ENCODE measurements at places on chromosomes 12 and 14.
A peak's percentile ranks its signal among the peaks of the same experiment; 100 is the strongest.

GRCh38 chr14:65054471-65055085, 47.7 kb downstream of the MAX start:
- DNase-seq = no peak

- DNase-seq = no peak
Observed at GRCh38 chr14:53885136-53885640, 71.4 kb downstream of the BMP4 start.

GRCh38 chr12:20278276-20278675, 90.1 kb upstream of the PDE3A start:
- no peak for DNase-seq

- DNase-seq = no peak
Observed at GRCh38 chr12:15206831-15207389, 14.3 kb downstream of the RERG start.

DNA sequence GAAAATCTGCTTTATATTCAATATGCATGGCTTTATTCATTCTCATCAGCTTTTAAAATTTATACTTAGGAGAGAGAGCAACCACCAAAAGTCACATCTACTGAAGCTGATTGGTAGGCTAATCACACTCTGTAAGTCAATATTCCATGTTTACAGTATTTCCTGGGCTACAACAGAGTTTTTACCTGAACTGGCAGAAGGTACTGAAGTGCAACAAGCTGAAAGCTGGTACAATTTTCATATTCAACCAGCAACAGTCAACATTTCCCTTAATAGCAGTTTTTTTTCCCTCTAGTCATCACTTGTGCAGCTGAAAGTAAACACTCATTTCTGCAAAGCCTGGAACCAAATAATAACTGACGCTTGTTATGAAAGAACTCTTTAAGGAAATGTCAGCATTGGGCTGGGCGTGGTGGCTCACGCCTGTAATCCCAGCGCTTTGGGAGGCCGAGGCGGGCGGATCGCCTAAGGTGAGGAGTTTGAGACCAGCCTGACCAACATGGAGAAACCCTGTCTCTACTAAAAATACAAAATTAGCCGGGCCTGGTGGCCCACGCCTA, 12.9 kb downstream of the BRAP start:
- no peak for DNase-seq

- DNase-seq = no peak
Observed at GRCh38 chr12:99553461-99553860, 94.1 kb upstream of the GARIN6 start.

DNA sequence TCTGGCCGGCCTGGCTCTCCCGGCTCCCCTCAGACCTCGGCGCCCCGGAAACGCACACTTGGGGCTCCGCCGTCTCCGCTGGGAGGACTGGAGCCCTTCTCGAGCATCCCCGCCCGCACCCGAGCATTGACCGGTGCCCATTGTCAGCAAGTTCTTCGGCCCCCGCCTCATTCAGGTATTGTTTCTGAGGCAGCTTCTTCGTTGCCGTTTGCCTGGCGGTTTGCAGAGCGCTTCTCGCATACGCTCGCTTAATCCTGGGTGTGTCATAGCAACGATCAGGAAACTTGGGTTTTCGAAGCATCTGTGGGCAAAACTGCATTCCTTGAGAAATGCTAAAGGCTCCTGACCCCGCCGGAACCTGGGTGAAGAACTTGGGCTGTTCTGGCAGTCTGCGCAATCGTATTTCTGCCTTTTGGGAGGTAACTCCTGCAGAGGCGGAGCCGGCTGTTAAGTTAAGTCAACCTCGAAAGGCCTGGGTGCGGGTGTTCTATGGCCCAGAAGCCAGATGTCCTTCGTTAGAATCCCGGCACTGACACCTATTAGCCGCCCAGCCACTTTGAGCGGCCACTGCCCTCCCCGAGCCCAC, 518 bp downstream of the GSKIP start:
- peak; percentile 39 for DNase-seq

- no peak for DNase-seq
Observed at GRCh38 chr12:7093892-7094291, 1.6 kb upstream of the C1R start.

DNA sequence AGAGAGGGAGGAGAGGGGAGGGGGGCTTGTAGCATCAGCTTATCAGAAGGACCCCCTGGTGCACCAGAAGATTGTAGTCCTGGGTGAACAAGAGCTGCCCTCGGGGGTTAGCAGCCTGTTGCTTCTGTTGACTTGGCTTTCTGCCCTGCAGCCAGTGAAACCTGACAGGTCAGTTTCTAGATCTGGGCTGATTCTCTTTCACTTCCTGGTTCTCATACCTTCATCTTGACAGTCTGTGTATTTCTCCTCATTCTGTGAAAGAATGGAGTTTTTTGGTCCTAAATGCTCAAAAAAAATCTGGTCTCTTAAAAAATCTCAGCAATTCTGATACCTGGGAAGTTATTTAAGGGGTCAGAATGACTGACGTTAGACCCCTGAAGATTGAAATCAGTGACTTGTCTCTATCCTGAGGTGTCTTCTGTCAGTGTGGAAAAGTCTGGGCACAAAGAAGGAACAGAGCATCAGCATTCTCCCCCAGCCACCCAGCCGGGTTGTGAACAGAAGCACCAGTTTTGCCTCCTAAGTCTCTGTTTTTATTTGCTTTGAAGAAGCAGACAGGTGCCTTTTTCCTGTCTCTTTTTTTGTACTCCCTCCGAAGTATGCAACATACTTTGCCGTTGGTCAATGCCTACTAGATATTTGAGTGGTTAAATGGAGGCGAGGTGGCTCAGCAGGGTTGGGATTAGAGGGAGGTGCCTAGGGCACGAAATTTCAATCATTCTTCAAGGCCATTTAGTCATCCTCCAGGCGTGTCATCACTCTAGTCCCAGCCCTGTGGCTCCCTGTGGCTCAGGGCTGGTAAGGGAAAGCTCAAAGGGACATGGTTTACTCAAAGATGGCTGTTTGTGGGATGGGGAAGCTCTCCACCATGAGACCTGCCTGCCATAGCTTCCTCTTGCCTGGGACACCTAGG, 24.0 kb downstream of the TTC9 start:
- DNase-seq = peak; percentile 71

- DNase-seq = no peak
Observed at GRCh38 chr12:54561164-54561563, 11.8 kb downstream of the PDE1B start.

GRCh38 chr12:111126331-111126730, 206.0 kb upstream of the MYL2 start:
- no peak for DNase-seq

DNA sequence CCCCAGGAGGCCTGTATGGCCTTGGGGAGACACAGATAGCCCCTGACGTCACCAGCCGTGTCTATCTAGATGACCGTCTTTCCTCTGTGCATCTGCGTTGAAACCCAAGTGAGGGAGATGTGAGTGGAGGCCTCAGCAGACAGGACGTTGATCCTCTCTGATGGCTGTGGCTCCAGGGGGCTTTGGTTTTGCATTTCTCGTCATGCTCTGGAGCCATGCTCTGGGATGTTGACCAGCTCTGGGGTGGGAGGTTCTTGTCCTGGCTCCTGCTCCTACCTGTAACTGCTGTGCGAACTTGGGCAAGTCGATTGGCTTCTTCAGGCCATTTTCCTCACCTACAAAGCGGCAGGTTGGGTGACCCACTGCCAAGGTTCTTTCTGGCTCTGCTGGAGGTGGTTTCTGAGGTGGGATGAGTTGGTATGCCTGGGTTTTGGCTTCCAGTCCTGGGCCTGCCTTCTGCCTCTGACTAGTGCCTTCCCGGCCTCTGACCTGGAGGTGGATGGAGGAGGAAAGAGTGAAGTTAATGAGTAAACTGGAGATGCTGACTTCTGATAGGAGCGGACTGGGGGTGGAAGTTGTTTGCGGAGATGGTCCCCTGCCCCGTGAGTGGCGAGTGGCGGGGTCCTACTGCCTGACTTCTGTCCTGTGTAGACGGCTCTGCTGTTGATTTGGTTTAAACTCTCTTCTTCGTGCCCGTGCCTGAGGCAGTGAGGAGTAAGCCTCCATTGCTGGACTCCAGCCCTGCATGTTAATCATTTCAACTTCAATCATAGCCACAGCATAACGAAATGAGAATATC, 8.4 kb downstream of the TSPAN9 start:
- no peak for DNase-seq

DNA sequence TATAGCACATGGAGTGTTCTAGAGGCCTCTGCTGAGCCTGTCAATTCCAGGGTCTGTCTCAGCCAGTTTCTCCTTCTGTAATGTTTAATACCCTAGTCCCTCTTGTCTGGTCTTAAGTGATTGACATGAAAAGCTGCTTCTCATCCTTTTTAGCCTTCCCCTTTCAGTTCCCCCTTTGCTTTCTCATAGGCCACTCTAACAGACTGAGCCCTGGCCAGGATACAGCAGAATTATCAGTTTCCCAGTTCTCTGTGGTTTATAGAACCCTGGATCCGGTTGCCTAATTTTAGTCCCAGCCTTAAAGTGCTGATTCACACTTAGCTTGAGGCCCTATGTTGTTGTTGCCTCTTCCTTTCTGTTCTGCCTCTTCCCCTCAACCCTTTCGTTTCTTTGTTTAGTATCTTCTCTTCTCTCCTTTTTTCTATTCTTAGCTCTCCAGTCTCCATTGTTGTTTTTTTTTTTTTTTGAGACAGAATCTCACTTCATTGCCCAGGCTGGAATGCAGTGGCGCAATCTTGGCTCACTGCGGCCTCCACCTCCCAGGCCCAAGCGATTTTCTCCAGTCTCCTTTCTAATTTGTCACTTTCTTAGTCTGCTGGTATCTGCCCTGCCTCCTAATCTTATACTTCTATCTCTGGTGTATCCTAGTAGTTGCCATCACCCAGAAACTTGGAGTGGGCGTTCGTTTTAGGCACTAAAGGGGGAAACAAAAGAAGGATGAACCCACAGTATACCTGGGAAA, 2.9 kb upstream of the BIN2 start:
- DNase-seq = peak; percentile 68

- no peak for DNase-seq
Observed at GRCh38 chr14:93941293-93941910, 14.3 kb downstream of the FAM181A start.

DNA sequence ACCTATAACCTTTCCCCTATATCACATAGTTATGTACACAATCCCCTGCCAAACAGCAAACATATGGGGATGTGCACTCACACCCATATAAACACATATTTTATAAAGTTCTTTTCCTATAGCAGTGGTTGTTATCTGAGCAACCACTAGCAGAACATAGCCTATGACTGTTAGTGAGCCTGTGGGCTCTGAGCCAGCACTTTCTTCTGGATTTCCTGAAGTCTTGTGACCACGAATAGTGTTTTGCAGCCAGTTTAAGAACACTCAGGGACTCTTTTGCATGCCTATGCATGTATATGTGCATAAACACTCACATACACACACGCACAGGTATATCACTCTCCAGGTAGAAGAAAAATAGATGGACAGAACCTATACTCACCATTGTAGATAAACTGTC, 17.1 kb downstream of the TESPA1 start:
- no peak for DNase-seq

- no peak for DNase-seq
Observed at GRCh38 chr14:51950007-51950406, 39.3 kb upstream of the RTRAF start.
